ENCODE measurements at places on chromosomes 13 and 19.

GRCh38 chr19:4719499-4719866, 4.2 kb downstream of the DPP9 start:
- DNase-seq: no peak

DNA sequence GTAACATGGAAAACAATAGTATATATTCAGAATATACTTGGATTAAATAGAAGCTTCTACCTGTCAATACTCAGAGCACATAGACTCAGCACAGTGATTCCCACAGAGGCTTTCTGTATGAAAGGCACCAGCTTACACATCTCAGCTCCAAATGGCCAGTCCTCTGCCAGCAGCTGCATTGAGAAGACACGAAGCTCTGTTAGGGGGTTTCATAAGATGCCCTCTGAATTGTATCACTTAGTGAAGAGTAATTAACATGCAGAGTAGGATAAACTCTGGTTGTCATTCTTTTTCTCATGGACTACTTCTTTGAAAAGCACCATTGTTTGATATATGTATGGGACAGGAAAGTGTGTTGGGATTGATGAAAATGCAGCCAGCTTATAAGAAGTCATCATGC, 15.2 kb downstream of the EDNRB start:
- no peak for DNase-seq

DNA sequence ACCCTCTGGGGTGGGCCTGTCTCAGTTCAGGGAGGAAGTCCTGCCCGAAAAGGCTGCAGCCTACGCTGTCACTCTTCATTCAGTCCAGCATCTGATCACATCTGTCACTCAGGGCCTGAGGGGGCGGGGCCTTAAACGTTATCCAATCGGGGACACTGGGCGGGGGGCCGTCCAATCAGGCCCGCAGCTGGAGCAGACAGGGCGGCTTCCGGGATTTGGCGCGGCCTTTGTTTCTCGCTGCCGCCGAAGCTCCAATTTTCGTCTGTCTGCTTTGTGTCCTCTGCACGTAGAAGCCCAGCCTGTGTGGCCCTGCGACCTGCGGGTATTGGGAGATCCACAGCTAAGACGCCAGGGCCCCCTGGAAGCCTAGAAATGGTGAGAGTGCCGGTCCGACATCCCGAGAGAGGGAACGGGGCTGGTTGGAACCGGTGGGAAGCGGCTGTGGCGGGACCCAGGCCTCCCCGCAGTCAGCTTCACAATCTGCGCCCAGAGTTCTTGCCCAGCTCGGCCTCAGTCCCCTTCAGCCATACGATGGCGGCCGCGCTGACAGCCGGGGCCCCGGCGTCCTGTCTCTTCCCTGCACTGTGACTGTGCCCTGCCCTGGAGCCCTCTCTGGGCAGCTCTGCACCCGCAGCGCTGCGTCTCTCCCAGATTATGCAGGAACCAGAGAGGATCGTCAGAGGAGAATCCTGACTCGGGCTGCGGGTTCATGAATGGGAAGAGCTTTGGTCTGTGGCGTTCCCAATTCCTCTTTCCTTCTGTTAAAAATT, at the start of gene ZNF730:
TSS of gene ZNF730 (plus strand) at position 224 of the 770 bp plus-strand sequence. CDS start at position 373, 149 bp downstream.
- DNase-seq: no peak

GRCh38 chr19:14774373-14774772, 4.0 kb downstream of the ADGRE2 start:
- DNase-seq: no peak

GRCh38 chr19:38974624-38975213, 823 bp downstream of the FBXO17 start:
- DNase-seq: no peak

GRCh38 chr13:88857256-88857655, 1186.1 kb downstream of the SLITRK5 start:
- no peak for DNase-seq

Data from COR-L47 (cell line).